T1000 (cell line): ENCODE measurements at places on chromosomes 4 and X.
A peak's percentile ranks its signal among the peaks of the same experiment; 100 is the strongest.

DNA sequence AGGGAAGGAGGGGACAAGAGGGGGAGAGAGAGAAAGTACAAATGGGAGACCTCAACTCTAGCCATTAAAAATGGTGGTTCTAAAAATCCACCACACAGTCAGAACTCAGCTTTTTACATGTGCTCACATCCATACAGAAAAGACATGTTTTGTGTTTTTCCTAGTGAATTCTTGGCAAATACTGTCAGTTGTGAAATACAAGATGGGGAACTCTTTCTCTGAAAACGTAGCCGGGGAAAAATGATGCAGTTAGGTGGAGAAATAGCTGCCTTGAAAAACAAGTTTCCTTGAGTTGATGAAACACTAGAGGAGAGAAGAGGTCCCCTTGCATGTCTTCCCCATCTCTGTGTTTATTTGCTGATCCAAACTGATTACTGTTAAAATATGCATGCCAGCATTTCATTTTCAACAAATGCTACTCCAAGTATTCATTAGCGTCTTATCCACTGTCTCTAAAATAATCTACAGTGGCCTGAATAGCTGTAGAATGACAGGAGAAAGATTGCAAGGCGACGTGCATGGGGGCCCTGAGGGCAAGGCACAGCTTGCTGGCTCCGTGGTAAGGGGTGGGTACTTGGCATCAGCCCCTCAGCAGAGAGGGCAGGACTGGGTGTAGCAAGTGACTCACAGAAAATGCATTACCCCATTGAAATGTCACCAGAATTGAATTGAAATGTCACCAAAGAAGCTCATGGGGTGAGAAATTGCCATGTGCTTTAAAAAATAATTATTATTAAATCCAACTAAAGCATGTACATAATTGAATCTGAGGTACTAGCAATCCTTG, 48.1 kb upstream of the TBL1X start:
- DNase-seq = no peak

- peak; percentile 51 for DNase-seq
These were observed 32.9 kb upstream of the GPR78 start for GRCh38 chr4:8547108-8547911.

- DNase-seq = no peak
These were observed 73.2 kb upstream of the UCP1 start for GRCh38 chr4:140641789-140642439.

DNA sequence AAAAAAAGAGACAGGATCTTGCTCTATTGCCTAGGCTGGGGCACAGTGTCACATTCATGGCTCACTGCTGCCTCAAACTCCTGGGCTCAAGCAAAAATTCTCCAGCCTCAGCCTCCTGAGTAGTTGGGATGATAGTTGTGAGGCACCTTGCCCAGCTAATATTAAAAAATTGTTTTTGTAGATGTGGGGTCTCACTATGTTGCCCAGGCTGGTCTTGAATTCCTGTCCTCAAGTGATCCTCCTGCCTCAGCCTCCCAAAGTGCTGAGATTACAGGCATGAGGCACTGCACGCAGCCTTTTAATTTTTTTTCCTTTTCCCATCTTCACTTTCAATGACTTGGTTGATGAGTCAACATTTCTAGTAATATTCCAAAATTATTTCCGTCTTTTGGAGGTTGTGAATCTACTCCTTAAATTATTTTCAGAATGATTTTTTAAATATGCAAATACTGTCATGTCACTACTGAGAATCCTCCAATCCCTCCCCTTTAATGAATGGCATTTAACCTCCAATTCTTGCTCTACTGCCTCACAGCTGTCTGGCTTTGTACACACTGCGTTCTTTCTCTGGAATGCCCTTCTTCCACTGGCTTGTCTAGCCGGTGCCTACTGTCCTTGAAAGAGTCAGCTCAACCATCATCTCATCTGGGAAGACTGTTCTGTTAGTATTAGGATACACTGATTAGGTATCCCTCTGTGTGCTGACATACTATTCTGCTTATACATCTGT, 27.5 kb upstream of the DCTD start:
- DNase-seq = no peak

- no peak for DNase-seq
These were observed 89.8 kb downstream of the PDGFRA start for GRCh38 chr4:54318904-54319303.

DNA sequence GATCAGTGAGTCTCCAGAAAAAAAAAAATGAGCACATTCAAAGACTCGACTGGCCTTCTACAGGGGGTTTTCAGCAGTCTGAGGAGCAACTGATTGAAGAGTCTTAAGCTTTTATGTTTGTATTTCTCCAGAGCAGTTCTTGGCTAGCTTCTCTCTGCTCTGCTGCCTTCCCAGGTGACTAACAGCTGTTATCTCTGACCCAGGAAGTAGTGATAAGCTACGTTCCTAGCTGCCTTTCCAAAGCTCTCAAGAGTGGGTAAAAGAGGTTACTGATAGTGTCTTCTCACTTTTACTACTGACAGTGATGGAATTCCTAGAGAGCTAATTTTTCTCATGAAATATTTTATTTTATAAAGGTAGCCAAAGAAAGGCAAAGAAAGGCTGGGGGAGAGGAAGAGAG, 66.6 kb downstream of the ENOX2 start:
- DNase-seq = no peak

GRCh38 chrX:136183917-136184316, 36.6 kb downstream of the FHL1 start:
- DNase-seq = no peak
